ENCODE measurements at places on chromosomes 5 and 9. TPM values are rescaled to one million over a fixed set of nuclear protein-coding genes. Genes with fewer than 3 reads are reported as not detected.

DNA sequence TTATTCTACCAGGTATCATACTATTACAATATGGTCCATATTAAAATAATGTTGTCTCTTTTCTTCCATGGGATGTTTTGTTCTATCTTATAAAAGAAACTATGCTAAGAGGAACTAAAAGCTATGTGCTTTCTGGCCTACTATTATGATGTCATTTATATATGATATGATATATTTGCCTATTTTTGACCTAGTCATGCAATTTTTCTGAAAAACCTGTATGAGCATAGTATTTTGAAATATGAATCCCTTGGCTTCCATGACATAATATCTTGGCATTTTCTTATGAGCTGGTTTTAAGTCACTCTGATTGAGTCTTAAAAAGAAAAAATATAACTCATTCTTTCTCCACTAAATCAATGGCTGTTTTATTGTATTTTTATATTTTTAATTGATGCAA lies 60.7 kb downstream of the MAN2A1 start:
- no peak for DNase-seq

DNA sequence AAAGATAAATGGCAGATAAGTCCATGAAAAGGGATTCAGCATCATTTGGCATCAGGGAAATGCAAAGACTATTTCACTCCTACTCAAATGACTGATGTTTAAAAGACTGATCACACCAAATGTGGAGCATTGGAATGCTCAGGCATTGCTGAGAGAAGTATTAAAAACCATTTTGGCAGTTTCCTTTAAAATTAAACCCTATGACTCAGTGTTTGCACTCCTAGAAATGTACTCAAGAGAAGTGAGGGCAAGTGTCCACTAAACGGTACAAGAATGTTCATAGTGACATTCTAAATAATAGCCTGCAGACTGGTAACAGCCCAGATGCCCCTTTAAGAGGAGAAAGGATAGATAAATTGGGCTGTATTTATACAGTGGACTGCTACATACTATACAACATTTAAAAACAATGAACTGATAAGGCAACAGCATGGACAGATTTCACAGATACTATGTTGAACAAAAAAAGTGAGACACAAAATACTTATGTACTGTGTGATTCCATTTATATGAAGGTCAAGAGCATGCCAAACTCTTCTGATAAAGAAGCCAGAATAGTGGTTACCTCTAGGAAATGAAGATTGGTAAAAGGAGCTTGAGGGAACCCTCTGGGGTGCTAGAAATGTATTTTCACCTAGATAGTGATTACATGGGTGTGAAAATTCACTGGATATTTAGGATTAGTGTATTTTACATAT lies 24.6 kb downstream of the APC start:
- no peak for DNase-seq

DNA sequence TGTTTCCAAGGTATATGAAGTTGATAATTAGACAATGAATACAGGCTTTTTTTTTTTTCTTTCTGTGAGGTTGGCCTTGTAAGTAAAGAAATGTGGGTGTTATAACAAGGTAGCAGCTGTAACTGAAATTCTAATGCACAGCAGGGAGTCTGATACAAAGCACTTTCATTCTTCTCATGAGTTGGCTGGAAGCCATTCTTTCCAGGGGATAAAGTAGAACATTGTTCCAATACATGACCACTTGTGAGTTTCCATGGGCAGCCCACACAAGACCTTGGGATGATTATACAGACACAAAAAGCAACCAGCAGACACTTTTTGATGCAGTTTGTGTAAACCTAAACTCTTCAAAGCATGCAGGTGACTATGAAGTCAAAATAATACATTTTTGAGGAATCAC lies 1785.9 kb upstream of the WWC1 start:
- DNase-seq, result no peak

Gene CNTNAP3
- 9.4 TPM for total RNA-seq

GRCh38 chr5:57626703-57627102 lies 144.1 kb upstream of the ACTBL2 start:
- DNase-seq, result no peak

DNA sequence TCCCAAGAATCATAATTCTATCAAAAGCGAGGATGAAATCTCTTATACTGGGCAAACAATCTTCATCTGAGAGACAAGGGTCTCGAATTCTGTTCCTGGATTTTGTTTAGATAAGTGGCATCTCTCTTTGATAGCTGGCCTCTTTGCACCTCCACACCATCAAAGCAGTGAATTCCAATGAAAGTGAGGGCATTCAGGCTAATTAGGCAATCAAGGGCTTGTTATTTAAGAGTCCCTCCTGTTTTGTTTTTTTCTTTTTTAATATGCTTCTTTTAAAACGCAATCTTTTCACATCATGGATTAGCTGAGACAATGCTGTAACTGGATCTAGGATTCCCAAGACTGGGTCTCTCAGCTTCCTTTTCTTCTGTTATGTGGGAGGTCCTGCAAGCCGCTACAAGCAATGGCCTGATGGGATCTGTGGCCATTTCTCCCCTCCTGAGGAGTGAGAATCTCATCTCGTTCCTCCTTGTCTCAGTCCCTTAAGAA lies 67.9 kb downstream of the TNC start:
- DNase-seq, result no peak

DNA sequence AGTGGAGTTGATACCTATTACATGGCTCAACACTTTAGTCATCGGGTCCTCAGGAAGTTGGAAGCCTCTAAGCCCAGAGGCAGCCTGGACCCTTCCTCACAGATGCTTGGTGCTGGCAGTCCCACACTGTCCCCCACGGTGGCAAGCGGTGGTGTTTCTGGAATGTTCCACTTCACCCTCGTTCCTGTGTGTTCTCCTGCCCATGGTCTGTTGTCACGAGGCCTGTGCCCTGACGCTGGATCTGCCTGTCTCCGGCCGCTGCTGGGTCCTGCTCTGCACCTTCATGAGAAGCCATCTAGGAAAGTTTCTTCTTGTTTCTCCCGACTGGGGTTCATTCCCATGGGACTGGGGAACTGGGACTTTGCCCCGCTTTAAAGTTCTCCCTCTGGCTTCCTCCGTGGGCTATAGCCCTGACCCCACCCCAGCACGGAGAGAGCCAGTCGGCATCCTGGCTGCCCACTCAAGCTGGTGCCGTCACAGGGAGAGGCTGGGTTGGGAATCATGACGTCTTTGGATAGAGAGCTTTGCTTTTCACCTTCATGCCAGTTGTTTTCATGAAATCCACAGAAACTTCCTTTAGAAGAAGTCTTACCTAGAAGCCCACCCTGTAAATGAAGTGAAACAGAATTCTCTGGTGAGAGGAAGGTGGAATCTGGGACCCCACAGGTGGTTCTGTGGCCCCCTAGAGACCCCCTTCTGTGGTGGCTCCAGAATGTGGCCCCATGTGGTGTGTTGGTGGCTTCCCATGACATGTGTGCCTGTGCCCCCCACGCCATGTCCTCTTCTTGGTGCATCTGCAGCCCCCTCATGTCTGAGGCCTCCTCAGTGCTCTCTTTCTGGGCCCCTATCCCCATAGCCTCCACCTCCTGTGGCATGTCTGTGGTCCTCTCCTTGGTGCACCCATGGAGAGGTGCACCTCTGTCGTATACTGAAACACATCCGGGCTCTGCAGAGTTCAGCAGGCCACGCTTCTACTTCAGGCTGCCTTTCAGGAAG lies 43.8 kb downstream of the TRIP13 start:
- peak; percentile 30 for DNase-seq

DNA sequence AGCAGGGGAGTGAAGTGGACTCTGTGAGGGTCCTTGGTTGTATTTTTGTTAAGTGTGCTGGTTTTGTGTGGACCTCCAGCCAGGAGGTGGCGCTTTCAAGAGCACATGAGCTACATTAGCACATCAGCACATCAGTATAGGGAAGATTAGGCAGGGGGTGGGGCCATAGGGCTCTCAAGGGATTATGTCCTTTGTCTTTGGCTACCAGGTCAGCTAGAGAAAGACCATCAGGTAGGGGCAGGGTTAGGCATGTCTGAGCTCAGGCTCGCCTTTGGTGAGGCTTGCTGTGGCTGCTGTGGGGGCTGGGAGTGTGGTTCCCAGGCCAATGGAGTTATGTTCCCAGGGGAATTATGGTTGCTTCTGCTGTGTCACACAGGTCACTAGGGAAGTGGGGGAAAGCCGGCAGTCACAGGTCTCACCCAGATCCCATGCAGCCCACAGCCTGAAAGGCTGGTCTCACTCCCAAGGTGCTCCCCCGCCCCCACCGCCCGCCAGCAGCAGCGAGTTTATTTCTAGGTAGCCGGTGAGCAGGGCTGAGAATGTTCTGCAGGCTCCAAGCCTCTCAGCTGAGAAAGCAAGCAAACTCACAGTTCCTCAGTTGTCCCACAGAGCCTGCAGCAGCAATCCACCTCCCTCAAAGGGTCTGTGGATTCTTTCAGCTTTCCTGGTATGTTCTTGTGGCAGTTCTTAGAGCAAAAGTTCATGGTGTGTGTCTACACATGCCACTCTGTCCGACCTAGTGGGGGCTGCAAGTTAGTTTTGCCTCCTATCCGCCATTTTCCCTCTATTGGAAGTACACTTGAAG lies 13.7 kb downstream of the OR1J1 start:
- no peak for DNase-seq

Gene HBEGF
- total RNA-seq, result 5.6 TPM

GRCh38 chr9:121369595-121370265 lies at the start of gene STOM:
Gene STOM (minus strand): TSS chr9:121370250. CDS start chr9:121370187, 63 bp downstream.
- DNase-seq, result peak; percentile 91

- peak; percentile 35 for DNase-seq
These were observed 61.3 kb downstream of the AMBP start for GRCh38 chr9:114016629-114017423.

DNA sequence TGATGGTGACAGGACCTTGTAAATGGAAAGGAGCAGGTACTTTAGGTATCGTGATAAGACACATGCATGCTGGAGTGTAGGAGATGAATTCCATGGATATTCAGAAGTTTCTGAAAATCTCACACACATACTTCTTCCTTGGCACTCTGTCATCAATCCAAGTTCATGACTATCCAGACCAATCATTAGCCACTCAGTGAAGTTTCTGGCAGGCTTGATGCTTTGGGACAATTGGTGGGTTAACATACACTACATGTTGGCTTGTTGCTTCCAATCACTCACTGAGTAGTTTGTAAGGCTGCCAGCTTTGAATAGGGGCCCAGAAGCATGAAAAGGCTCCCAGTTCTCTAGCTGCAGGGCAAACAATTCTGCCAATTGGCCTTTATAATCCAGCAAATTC lies 147.6 kb downstream of the CEMIP2 start:
- DNase-seq, result no peak

- DNase-seq, result no peak
These were observed 1.5 kb downstream of the F2R start for GRCh38 chr5:76717222-76718083.

GRCh38 chr9:706606-707459 lies 134.7 kb upstream of the DMRT1 start:
- DNase-seq, result peak; percentile 73

Gene ARHGEF37
- total RNA-seq, result 11.9 TPM
